ENCODE measurements at places on chromosomes 2 and 18.

GRCh38 chr2:185381631-185382030 lies 357.0 kb upstream of the FSIP2 start:
- DNase-seq = no peak

- DNase-seq = no peak
Observed at GRCh38 chr2:11553661-11554398, 20.0 kb downstream of the GREB1 start.

GRCh38 chr2:26033270-26033817 lies 540 bp upstream of the RAB10 start:
- DNase-seq = no peak

DNA sequence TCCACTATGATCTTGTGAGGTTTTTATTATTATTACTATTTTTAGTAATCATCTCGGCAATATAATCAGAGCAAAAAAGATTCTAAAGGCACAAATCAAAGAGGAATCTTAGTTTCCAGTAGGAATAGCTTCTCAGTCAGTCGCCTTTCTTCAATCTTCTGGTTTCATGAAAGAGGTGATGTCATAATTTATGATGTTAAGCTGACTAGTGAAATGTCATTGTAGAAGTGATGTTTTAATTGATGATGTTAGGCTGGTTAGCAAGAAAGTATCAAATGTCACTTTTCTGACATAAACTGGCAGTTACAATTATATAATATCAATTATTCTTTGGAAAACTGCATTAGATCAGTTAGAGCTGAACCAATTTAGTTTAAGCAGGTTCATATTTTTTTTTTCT lies 476.7 kb upstream of the ETAA1 start:
- no peak for DNase-seq

DNA sequence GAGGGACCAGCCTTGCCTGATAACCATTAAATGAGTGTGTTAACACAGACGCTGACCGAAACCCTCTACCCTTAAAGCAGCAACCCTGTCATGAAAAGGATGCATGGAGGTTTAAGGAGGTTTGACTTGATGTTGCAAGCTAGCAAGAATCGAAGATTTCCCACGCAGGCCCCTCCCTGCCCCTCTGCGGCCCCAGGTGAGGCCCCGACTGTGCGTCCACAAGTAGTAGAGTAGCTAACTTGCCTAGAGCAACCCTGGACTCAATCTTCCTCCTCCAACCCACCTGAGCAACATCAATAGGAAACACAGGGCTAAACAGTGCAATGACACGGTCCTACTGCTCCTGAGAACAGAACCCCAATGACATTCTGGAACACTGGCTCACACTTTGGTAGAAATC lies 150.1 kb downstream of the COL4A4 start:
- no peak for DNase-seq

DNA sequence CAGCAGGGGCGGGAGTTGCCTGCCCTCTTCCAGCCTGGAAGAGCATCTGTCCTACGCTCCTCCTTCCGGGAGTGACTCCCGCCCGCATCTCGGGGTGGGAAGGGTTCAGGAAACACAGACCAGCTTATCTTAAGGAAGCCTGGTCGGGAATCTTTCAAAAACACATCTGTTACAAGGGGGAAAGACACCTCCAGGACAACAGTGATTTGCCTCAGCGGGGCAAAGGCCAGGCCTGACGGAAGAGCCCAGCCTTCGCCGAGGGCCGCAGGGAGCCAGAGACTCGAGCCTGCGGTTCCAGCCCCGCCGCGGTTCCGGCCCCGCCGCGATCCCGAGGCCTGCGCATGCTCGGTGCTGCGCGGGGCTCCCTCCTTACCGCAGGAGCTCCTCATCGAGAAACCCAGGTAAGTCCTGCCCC lies 38.1 kb upstream of the TGIF1 start:
- peak; percentile 41 for DNase-seq

GRCh38 chr2:98465456-98466226 lies 21.0 kb downstream of the INPP4A start:
- peak; percentile 77 for DNase-seq

DNA sequence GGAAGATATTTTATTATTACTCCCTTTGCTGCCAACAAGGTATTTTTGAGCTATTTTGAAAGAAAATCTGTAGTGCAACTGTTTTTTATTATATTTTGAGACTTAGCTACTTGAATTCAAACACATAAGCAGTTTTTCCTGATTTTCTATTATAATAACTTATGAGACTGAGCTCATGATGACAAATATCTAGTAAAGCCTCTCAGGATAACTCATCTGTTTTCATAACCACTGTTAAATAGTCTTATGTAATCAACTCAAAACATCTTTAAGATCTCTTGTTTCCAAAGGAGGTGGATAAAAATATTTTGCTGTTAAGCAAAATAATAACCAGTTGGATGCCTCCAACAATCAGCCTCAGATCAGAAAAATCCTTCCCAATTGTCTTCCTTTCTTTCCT lies 21.9 kb upstream of the PPP1CB start:
- no peak for DNase-seq

GRCh38 chr2:231727621-231728020 lies 19.3 kb downstream of the PTMA start:
- DNase-seq = no peak

- DNase-seq = no peak
Observed at GRCh38 chr2:197113275-197113711, 186.8 kb upstream of the PGAP1 start.

- DNase-seq = no peak
Observed at GRCh38 chr2:143084462-143084861, 44.8 kb upstream of the ARHGAP15 start.
